Upper lobe of right lung (tissue), 1 donor: ENCODE measurements at places on chromosomes 13 and 19. TPM values are rescaled to one million over a fixed set of nuclear protein-coding genes. Genes with fewer than 3 reads are reported as not detected.

DNA sequence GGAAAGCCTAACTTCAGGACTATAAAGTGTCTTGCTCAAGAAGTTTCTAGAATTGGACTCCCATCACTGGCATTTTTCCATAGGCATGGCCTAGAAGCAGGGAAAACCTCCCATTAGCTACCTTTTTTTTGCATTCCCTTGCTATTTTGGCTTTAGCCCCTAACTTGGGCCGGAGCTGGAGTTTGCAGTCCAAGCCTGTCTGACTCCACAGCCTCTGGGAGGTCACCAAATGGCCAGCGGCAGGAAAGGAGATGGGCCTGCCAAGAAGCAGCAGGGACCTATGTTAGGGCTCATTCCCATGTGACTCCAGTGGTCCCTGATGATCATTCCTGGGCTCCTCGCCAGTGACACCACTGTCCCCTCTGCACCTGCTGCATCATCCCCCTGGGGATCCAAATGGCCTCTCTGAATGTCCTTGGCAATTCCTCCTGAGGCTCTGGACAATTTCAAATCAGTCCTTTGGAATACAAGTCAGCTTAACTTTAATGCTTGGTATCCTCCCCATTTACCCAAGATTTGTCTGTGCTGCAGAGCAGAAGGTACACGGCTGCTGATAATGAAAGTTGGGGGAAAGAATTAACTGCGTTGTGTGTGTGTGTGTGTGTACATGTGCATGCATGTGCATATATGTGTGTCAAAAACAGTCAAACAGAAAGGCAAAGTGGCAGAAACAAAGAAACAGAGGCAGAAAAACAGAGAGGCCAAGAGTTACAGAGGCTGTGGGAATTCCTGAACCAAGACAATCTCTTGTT is 69.8 kb upstream of the SERP2 start:
- peaks cover 36% of the 10 kb centered on the region for H3K4me1 ChIP-seq
- no peaks in the 10 kb centered on the region for H3K36me3 ChIP-seq
- H3K27me3 ChIP-seq, result no peaks in the 10 kb centered on the region
- DNase-seq, result no peak
- no peak overlapping the region for H3K27ac ChIP-seq

DNA sequence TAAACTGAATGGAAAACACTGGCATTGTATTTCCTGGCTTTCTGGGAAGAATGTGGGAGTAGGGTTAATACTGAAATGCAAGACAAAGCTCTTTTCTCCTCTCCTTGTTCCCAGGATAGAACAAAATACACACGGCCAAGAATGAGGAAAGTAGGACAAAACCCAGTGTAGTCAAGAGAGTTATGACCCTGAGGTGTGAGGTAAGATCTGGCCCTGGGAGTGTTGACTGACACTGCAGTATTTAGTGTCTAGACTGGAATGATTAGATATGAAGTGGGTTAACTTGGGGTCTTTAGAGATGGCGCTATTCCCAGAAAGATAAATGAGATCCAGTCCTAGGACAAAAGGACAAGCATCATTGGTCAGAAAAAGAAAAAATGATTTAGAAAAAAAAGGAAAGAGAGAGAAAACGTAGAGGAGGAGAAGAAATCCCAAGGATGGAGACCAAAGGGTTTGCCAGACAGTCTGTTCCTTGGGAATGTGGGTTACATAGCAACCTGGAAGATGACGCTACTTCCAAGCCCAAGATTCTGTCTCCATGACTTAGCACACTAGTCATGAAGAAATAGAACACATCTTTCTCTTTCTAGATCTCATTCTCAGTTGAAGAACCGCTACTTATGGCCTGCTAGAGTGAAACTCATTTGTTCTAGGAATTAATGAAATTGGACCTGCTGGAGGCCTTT is 543.6 kb upstream of the GPC6 start:
- no peak for DNase-seq
- no peak overlapping the region for H3K27ac ChIP-seq
- H3K27me3 ChIP-seq, result no peaks in the 10 kb centered on the region
- no peaks in the 10 kb centered on the region for H3K36me3 ChIP-seq
- H3K4me1 ChIP-seq, result no peaks in the 10 kb centered on the region

- H3K27me3 ChIP-seq, result no peaks in the 10 kb centered on the region
- no peaks in the 10 kb centered on the region for H3K4me1 ChIP-seq
- H3K4me3 ChIP-seq, result no peak overlapping the region
Observed at GRCh38 chr13:66461021-66461420, 769.1 kb downstream of the PCDH9 start.

DNA sequence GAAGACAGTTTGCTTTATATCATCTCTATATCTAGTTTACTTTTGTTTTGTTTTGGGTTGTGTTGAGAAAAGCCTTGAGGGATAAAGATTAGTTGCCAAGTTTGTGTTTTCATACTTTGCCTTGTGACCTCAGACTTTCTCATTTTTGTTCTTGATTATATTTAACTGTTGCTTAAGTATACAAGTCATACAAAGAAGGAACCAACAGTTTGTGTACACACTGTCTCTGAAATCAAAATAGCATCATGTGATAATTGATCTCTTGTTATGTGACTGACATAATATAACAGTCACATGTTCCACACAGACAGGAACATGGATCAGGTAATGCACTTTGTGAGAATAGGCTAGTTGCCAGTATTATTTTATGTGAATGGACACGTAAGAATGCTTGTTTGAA is 70.8 kb downstream of the SHISA2 start:
- no peak for DNase-seq
- H3K36me3 ChIP-seq, result no peaks in the 10 kb centered on the region
- no peaks in the 10 kb centered on the region for H3K4me1 ChIP-seq

GRCh38 chr13:40589285-40590109 is 76.9 kb downstream of the FOXO1 start:
- no peak for DNase-seq

GRCh38 chr13:46213242-46213641 is 1.5 kb downstream of the LRRC63 start:
- H3K27ac ChIP-seq, result no peak overlapping the region
- no peak for DNase-seq
- no peaks in the 10 kb centered on the region for H3K27me3 ChIP-seq
- no peak overlapping the region for H3K4me3 ChIP-seq
- H3K36me3 ChIP-seq, result no peaks in the 10 kb centered on the region

The CERS1 gene
- total RNA-seq, result not detected

The ZNF541 gene
- 0.26 TPM for total RNA-seq

The SGCG gene
- 4.6 TPM for total RNA-seq
